Thoracic aorta (tissue), 2 donors: ENCODE measurements at places on chromosomes 2 and 18. TPM values are rescaled to one million over a fixed set of nuclear protein-coding genes. Genes with fewer than 3 reads are reported as not detected.

GRCh38 chr2:223889229-223889628, 51.8 kb upstream of the AP1S3 start:
- DNase-seq, result no peak

GRCh38 chr2:126932966-126933710, 34.4 kb downstream of the TEX51 start:
- no peak for DNase-seq

- DNase-seq, result no peak
Observed at GRCh38 chr2:165776013-165776412, 18.0 kb downstream of the GALNT3 start.

- DNase-seq, result no peak
Observed at GRCh38 chr2:234960175-234961088, 8.6 kb downstream of the SH3BP4 start.

Gene RAB6C
- 0.68 TPM for total RNA-seq

GRCh38 chr18:35155398-35156117, 85.3 kb upstream of the ZNF397 start:
- DNase-seq, result no peak

Gene ROCK1
- 95.4 TPM for total RNA-seq

DNA sequence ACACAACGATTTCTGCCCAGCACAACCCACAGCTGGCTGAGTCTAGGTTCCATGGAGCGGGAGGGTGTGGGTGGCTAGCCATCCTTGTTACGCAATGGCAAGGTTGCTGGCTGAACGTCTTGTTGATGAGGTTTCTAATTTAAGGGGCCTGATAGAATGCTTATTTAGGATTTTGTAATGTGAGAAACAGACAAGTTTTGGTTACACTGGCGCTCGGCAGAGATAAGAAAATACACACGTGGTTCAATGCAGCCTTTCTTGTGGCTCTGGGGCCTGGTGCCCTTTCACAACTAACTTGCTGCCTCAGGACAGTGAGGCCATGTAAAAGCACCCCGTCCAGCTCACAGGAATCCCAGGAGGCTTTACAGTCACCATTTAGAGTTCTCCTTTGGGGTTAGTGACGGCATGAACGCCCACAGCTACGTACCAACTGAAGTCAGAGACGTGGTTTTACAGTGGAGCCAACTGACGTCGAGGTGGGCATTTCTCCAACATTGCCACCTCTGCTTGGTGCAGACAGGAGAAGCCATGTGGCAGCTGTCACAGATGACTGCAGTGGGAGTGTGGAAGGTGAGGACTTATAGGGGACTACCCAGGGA, 29.7 kb upstream of the PIEZO2 start:
- DNase-seq, result peak; percentile 69

Gene CROCC2
- not detected for total RNA-seq

- no peak for DNase-seq
Observed at GRCh38 chr2:69780921-69781320, 39.0 kb downstream of the ANXA4 start.

Gene B3GNT7
- 11.4 TPM for total RNA-seq

DNA sequence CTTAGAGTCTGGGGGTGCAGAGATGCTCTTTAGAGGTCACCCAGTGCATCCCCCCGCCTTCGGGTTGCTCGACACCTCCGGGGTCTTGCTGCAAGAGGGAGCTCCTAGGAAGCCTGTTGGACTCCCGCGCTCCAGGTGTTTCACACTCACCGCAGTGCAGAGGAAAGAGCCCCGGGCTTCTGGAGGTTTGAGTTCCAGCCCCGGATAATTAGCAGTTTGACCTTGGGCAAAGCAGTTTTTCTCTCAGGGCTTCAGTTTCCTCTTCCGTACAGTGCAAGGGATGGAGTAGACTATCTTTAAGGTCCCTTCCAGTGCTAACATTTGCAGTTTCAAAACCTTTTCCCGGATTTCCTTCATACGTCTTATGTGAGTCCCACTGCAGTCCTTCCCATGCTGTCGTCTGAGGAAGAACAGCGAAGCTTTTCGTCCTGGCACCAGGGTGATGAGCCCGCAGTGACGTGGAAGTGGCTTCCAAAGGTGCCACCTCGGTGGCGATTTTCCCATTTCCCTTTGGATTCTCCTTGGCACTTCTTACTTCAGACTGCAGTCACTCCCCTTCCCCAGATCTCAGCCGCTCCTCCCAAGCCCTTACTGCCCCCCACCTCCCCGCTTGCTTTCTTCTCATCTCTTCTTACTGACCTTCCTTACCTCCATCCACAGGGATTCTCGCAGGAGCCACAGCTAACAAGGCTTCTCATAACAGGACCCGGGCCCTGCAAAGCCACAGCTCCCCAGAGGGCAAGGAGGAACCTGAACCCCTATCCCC, 585 bp downstream of the PNKD start:
- no peak for DNase-seq

GRCh38 chr18:74179623-74180199, 31.4 kb downstream of the TIMM21 start:
- no peak for DNase-seq

Gene PSMA8
- not detected for total RNA-seq

Gene MIB1
- total RNA-seq, result 37.9 TPM

DNA sequence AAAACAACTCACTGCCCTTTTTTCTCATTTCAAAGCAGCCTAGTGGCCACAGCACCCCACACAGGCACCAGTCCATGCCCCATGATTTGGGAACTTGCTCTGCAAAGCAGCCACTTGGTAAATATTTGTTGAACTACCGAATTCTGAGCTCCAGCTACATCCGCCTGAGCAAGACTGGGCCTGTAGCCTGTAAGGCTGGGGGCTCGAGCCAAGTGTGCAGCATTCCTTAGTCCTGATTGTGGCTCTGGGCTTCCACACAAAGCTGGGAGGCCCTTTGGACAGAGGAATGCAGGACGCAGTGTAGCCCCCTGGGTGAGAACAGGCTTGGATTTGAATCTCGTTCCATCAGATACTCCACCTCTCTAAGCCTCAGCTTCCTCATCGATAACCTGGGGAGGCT, 88.4 kb downstream of the ACTR2 start:
- DNase-seq, result peak; percentile 46

DNA sequence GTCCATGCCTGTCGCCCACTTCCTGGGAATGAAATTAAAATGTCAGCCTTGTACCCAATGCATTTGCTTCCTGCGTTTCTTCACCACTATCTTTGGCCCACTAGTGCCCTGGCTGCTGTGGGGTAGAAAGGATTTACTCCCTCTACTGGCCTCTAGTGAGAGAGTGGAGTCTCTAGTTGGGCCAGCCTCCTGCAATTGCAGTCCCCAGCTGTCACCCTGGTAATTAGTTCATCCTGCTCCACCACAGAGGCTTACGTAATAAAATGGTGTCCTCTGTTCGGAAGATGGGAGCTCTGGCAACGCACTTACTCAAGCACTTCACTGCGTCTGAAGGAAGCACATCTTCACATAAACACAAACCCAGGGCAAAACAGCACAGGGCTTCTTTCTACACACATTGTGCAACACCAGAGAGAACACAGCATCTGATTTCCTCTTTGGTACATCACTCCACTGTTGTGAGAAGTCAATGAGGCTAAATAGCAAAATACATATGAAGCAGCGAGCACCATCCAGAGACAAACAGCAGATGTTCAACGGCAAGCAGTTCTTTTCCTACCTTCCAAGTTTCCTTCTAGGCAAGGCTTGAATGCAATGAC, 274.6 kb downstream of the LRATD1 start:
- DNase-seq, result no peak

GRCh38 chr2:584863-585823, 92.1 kb downstream of the TMEM18 start:
- DNase-seq, result no peak

Gene RNMT
- 19.0 TPM for total RNA-seq

Gene ALPG
- total RNA-seq, result not detected

DNA sequence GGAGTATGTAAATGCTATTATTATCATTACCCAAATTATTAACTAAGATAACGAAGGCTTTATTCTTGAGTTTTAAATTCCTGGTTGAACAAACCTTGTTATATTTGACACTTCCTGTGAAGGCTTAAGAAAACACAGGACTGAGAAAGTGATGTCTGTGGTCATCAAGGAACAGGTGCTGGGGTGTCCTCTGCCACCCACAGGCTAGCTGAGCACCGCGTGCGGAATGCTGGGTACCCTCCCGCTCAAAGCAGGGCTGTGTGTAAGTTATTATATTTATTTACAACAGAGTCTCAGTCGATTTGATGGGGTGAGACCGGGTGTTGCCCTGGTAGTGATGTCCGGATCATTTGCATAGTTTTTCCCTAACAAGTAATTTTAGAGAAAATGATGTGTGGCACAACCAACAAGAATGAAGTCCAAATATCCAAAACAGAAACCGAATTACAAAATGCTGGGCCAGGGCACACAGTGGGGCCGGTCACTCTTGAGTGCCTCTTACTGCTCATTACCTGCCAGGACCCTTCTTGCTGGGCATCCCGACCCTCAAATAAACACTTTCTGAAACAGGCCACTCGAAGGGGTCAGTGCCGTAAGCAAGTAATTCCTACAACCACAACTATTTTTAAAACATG, 49.2 kb downstream of the TMEM18 start:
- no peak for DNase-seq

- DNase-seq, result no peak
Observed at GRCh38 chr2:127421116-127421800, 3.0 kb downstream of the PROC start.

DNA sequence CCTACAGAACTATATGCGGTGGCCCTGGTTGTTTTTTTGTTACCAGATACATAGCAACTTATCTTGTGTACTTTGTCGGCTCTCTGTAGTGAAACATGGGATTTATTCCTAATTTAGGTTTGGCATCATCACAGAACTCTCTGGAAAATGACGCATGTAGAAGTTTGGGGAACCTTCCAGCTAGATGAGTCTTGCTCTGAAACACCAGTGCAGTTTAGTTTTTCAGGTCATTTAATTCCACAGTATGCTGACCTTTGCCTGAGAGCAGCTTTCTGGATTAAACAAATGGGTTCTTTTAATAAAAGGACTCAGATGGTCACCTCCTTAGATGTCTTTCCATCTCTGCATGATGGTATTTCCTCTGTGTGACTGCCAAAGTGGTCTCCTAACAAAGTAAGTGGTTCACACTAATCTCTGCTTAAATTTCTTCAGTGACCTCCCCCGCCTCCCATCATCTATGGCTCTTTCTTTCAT, 39.9 kb downstream of the MYO3B start:
- DNase-seq, result no peak

Gene ICOS
- total RNA-seq, result 2.0 TPM

Gene ATG16L1
- total RNA-seq, result 21.8 TPM

Gene CDH7
- total RNA-seq, result 0.54 TPM

DNA sequence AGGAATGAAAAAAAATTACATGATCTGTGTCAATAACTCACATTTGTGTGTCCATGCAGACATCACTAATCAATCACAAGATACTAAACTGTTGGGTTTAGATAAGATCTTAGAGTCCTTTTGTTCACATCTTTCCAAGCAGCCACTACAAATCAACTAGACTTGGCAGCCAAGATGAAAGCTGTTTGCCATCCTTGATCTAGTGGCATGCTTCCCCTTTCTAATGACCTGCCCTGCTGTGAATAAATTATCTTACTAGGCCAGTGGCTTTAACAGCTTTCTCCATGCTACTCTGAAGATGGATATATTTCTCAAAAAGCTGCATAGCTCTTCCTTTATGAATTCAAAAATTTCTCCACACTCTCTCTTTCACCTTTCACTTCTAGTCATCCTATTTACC, 1338.0 kb upstream of the ACVR2A start:
- no peak for DNase-seq

DNA sequence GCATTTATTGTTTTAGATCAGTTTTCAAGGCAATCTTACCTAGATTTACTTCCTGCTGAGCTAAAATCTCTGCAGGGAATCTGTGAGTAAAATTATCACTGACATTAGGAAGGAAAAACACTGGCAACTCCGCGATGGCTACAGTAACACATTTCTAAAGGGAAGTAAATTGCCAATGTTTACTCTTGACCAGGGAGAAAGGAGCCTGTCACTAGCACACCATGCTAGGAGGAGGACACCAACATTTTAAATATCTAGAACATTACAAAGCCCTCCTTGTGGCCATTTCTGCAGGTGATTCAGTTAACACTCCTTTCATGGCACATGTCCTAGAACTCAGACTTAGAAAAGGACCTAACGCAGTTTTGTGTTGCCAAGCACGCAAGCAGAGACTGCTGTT, 58.4 kb downstream of the TCF4 start:
- no peak for DNase-seq

DNA sequence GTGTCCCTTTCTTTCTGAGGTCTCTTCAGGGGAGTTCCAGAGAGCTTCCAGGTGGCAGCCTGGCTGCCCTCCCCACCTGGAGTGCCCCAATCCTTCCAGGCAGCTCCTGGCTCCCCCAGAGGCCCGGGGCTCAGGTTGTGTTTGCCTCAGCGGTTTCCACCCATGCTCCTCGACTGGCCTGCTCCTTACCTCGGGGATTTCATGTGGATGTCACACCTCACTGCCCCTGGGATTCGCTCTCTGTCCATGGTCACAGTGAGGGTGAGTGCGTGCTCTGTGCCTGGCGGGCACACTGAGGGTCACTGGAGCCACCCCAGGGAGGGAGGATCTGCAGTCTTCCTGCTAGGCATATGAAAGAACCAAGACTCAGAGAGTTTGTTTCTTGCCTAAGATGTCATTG, 2.1 kb upstream of the TOGARAM2 start:
- DNase-seq, result no peak

Gene LYPD6B
- total RNA-seq, result not detected
